M059J (cell line): ENCODE measurements at places on chromosomes 1 and 21.
A peak's percentile ranks its signal among the peaks of the same experiment; 100 is the strongest.

- peak; percentile 38 for DNase-seq
Measured at GRCh38 chr1:22930240-22930912, 42.3 kb downstream of the LACTBL1 start.

- no peak for DNase-seq
Measured at GRCh38 chr1:223621312-223621734, 44.2 kb downstream of the CAPN8 start.

DNA sequence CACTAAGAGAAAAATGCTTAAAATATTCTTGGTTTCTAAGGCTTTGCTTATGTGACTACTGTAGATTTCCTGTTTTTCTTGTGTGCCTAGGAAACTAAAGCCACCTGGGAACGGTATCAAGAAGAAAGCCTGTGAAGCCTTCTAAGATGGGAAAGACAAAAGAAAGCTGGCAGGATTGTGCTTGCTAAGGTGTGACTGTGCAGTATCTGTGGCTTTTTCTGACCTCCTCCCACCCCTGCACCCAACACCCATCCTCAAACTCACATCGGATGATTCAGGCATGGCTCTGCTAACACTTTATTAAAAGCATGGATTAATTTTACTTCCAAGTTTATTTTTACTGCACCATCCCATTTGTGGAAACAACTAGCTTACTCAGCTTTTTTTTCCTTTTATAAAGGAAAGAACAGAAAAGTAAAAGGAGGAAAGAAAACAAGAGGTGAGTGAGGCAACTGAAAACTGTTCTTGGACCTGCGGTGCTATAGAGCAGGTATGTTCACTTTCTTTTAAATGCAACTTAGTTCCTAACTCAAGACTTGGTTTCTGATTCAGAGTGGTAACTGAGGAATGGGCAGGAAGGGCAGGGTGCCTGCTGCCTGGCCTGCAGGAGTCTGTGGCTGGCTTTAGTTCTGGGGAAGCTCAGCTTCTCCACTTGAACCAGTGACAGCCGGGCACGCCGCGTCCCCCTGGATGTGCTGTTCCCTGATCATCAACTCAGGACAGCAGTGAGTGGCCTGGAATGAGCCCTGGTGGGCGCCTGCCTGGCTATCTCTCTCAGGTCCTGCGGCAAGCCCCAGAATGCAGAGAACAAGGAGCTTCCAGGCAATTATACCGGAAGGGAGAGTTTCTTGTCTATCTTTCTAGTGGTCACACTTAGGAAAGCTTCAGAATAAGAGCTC is at the start of gene GBP6:
Gene GBP6, plus strand, starts transcription at position 422 of the 899 bp plus-strand sequence. CDS start 4,493 bp downstream, outside the sequence.
- DNase-seq = peak; percentile 63

DNA sequence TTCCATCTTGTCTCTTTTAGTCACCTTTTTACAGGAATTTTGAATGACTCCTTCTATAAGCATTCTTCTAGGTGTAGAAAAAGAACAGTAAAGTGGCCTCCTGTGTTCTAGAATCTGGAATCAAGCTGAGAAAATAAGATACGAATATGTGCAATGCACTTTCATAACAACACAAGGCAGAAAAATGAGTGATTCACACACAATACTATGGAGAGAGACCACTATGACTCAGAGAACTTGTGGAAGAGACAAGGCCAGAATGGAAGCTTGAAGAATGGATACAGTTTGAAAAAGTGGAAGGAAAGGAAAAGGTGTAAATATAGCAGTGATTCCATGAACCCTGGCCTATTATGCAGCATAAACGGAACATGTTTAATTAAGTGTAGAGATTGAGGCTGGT is 57.1 kb upstream of the SAMSN1 start:
- DNase-seq = peak; percentile 43

GRCh38 chr1:85464497-85465098 is 361 bp downstream of the DDAH1 start:
- peak; percentile 86 for DNase-seq

GRCh38 chr21:46023555-46023954 is 42.0 kb downstream of the COL6A1 start:
- no peak for DNase-seq

- no peak for DNase-seq
Measured at GRCh38 chr1:88221411-88221810, 462.7 kb upstream of the PKN2 start.

DNA sequence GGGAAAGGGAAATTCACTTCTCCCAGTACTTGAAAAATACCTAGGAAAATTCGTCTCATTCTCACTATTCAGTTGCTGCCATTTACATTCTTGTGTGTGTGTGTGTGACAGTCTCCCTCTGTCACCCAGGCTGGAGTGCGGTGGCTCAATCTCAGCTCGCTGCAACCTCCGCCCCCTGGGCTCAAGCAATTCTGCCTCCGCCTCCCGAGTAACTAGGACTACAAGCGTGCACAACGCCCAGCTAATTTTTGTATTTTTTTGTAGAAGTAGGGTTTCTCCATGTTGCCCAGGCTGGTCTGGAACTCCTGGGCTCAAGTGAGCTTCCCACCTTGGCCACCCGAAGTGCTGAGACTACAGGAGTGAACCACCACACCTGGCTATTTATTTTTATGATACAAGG is 1.2 kb downstream of the SNAPIN start:
- no peak for DNase-seq

GRCh38 chr1:151993084-151993733 is 450 bp downstream of the S100A10 start:
- peak; percentile 63 for DNase-seq

DNA sequence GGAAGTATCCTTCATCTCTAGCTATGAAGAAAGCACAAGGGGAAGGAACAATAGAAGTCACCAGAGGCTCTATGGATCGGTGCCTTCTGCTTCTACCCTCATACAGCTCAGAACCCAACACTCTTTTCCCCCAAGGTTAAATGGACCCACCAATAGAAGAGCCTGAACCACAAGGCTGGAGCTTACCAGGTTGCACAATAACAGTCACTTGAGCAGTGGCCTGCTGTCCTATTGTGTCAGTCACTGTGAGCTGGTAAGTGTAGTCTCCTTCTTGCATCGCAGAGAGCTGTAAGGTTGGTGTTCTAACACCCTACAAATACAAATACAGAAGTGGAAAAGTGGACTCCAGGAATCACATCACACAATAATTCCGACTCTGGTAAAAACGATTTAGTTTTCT is 103.0 kb downstream of the KIAA0319L start:
- DNase-seq = no peak

DNA sequence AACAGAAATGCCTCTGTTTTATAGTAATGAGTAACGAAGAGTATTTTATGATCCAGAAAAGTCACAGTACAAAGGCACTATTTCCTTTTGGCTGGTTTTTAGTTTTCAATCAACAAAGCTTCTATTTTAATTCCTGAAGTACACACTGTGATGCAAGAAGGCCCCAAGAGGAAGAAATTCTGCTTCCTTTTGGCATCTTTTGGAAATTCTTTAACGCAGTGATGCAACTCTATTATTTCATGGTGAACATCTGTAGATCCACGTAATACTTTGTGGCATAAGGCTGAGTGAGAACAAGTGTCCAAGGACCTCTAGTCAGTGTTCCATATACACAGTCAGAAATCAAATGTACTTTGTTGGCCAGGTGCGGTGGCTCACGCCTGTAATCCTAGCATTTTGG is 137.5 kb downstream of the TGFB2 start:
- no peak for DNase-seq

DNA sequence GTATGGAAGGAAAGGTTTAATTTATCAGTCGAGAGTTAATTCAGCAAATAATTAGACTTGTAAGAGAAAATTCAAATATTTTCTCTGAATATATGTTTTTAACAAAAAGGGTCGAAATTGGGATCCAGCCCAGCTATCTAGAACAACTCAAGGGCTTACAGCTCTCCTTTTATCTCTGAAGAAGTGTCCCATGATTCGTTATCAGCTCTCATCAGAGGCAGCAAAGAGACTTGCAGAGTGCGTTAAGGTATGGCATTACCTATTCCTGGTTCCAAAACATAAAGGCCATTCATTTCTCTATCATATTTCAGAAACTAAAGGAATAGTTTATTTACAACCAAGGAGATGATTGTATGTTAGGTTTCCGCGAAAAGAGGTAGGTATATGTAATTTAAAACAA is 9.4 kb downstream of the VPS45 start:
- DNase-seq = no peak

DNA sequence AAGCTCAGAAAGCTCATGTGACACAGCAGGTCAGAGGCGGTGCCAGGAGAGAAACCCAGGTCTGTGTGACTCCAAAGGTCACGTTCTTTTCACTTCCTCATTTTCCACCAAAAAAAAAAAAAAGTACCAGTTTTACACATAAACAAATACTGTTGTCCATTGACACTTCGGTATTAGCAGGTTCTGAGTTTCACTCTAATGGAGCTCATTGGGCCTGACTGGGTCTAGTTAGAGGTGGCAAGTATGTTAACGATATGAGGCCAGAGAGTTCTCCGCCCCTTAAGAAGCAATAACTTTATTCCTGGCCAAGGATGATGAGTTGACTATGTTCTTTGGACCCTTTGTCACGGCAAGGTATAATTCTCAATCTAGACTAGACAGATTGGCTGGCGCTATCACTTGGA is 30.0 kb upstream of the SDE2 start:
- DNase-seq = no peak

DNA sequence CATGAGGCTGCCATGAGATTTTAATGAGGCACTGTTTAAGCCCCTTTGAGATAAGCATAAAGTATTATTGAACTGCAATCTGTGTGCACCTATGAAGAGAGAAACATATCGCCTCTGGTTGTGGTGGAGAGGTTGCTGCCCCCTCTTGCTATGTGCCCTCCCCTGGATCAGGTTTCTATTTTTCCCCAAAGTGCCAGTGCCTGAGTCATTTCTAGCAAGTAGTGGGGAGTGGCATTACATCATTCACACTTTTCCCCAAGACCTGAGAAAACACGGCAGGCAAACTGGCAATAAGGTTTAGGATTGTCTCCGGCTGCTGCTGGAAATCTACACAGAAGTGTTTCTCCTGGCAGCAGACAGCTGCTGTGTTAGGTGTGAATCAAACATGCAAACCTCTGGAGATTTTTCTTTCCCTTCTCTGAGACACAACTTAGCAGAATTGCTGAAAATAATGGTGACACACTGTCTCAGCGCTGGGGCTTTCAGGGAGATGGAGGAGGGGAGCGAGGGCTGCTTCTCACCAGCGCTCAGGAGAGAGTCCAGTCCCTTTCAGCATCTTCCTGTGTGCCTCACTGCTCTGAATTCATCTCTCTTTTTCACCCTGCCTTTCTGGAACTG is 13.7 kb upstream of the RGS16 start:
- DNase-seq = peak; percentile 36

DNA sequence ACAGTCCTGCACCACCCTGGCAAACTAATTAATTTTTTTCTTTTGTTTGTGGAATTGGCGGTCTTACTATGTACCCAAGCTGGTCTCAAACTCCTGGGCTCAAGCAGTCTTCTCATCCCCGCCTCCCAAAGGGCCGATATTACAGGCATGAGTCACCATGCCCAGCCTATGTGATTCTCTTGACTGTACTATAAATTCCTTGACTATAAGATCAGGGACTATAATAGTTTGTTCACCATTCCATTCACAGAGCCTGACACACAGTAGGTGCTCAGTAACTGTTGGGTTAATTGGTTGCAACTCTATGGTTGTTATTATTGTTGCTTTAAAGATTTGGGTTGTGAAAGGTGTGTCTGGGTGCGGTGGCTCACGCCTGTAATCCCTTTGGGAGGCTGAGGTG is 17.2 kb downstream of the DAP3 start:
- DNase-seq = peak; percentile 72

DNA sequence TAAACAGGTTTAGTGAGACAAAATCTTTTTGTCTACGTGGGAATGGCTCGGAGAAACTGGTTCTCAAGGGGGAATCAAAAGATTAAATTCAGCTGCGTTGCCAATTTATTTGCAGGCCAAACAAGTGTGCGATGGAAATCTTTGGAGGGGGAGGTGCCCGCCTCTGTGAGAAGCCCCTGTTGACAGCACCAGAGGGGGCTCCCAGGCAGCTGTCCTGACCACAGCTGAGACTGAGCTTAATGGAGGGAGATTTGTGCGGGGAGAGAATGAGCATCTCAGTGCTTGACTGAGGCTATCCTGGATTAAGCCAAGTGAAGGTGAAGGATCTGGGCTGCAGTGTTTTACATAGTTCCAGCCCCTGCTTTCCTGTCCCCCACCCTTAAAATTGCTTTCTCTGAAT is 169.7 kb downstream of the ATG4C start:
- no peak for DNase-seq

DNA sequence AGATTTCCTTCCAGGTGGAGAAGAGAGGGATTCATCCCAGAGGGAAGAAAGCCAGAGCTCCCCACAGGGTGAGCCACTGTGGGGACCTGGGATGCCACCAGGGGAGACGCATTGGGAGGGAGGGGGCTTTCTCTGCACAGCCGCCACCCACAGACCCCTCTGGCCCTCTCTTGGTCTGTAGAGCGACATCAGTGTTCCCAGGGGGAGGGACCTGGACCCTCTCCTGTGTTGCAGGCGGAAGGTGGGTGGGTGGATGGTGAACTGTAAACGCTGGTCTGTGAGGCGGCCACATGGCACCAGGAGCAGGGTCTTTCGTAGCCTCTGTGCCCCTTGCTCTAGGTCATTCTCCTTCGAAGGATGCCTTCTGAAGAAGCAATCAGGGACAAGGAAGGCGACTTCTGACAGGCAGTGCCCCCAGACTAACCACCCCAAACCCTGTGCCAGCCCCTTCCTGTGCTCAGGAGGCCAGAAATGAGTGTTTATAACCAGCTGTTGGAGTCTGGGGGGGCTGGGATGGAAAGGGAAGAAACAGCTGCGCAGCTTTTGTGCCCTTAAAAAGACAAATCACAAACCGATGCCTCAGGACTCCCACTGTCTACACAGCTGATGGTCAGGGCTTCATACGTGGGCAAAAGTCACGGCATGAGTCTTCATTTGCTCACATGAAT is 121.4 kb upstream of the ZBTB40 start:
- no peak for DNase-seq

DNA sequence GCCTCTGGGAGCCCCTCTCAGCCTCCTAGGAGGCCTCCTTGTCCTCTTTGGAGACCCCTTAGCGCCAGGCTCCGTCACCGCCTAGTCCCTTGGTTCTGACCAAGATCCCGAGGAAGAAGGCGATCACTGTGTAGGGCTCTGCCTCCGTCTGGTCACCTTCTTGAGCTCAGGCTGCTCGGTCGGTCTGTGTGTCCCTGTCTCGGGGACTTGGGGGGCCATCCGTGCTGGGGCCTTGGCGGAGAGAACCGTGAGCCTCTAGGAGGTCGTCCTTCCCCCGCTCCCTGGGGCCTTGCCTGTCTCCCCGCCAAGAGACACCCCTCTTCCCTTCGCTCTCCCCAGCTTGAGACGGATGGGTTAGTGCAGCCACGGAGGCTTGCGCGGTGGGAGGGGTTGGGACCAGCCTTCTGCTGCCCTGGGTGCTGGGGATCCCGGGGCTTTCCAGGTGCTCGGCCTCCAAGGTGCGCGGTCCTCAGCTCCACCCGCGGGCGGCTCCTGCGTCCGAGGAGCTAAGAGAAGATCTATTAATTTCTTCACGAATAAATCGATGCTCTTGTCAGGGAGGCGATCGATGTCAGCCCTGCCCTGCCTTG is 701 bp upstream of the INSRR start:
- DNase-seq = peak; percentile 36
